ENCODE measurements at places on chromosomes 6 and 20.

GRCh38 chr6:29975561-29975907, 33.2 kb downstream of the HLA-A start:
- DNase-seq, result no peak

DNA sequence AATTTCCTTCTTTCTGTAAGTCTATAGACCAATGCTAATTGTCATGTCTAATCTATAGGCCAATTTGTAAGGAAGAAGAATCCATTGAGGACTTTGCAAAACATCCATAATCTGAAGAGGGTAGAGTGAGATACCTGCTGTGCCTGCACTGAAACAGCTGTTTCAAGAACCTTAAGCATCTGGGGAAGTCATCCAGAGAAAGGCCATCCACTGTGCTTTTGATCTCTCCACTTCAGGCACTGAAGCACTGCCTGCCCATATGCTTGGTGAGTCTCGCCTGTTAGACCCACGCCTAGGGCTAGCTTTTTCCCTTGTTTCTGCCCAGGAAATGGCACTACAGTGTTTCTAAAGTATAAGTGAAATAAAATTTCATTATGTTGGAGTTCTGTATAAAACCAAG, 921.8 kb upstream of the EPHA7 start:
- no peak for DNase-seq

- DNase-seq, result no peak
Observed at GRCh38 chr6:168892031-168892430, 361.6 kb downstream of the THBS2 start.

- DNase-seq, result no peak
Observed at GRCh38 chr6:129239825-129240491, 357.0 kb downstream of the LAMA2 start.

- DNase-seq, result no peak
Observed at GRCh38 chr6:135306166-135306565, 125.1 kb downstream of the MYB start.

DNA sequence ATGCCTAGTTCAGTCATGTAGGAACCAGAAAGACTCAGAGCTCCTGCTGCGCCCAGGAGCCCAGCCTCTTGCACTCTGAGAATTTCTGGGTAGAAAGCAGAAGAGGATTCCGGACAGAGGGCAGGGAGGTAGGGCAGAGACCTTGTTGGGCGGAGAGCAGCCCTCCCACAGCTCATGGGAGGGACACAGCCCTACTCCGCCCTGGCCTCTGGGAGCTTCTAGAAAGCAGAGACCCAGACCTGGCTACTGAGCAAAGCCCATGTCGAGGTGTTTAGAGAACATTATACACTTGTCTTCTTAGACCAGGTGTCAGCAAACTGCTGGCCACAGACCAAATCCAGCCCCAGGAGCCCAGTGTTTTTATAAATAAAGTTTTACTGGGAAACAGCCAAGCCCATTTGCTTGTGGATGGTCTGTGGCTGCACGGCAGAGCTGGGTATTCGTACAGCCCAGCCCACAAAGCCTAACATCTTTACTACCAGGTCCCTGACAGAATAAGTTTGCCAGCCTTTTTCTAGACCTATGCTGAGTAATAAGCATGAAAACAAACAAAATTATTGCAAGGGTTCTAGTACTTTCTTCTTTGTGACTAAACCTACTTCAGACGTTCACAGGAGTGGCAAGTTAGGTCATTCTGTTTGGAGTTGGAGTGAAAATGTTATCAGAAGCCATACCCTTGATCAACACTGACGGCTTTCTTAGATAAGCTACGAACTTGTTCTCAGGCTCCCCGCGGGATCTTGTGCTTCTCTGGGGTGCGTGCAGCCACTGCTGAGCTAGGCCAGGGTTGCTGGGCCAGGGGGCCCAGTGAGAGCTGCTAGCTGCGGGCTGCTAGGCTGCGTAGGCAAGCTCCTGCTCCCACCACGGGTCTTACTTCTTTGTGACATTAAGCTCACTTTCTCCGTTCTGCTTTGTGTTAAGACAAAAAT, 235.1 kb upstream of the FOXQ1 start:
- no peak for DNase-seq

DNA sequence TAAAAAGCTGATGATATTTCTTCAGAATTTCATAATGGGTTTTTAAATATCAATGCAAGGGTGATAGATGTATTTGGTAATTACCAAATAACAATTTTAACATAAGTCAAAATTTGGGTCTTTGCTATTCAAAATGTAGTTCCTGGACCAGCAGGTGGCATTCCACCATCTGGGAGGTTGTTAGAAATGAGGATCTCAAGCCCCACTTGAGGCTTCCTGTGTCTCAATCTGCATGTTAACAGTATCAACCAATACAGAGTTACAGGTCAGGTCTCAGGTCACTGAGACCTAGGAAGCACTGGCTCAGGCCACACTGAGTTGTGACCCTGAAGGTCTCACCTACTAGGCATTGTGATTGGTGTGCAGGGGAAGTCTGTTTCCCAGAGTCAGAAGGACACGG, 57.2 kb upstream of the MTRF1L start:
- DNase-seq, result no peak

- no peak for DNase-seq
Observed at GRCh38 chr6:53924277-53924676, 129.5 kb downstream of the LRRC1 start.

GRCh38 chr6:25239498-25239897, 39.7 kb upstream of the CARMIL1 start:
- no peak for DNase-seq

- peak; percentile 81 for DNase-seq
Observed at GRCh38 chr6:135667691-135668455, 170.3 kb upstream of the AHI1 start.

DNA sequence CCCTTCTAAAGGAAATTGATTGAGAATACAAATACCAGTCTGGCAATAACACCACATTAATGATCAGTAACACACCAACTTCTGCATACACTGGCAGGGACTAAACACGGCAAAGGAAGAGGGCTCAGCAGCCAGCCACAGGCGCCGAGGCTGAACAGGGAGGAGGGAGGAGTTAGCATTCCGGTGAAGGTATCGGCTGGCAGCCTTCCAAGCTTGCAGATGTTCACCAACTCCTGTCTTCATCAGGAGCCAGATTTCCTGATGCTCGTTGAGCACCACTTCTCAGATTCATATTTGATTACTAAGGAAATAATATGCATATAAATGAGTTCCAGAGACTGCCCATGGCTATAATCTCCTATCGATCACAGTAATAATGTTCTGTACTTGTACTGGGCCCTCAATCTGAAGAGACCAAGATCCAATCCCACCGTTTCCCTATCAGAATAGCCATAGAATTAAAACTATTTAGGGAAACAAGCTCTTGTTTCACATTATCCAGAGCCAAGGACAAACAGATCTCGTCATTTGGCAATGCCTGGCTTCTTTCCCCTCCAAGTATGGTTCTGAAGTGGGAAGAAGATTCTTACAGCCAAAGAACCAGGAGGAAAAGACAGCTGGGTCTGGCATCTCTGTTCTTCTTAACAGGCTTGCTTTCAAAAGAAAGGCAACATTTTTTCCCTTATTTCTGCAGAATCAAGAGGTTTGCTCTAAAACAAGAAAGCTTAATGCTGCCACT, 42.2 kb downstream of the GFOD1 start:
- DNase-seq, result peak; percentile 63

GRCh38 chr6:56927538-56928453, 27.1 kb upstream of the BEND6 start:
- DNase-seq, result peak; percentile 48

DNA sequence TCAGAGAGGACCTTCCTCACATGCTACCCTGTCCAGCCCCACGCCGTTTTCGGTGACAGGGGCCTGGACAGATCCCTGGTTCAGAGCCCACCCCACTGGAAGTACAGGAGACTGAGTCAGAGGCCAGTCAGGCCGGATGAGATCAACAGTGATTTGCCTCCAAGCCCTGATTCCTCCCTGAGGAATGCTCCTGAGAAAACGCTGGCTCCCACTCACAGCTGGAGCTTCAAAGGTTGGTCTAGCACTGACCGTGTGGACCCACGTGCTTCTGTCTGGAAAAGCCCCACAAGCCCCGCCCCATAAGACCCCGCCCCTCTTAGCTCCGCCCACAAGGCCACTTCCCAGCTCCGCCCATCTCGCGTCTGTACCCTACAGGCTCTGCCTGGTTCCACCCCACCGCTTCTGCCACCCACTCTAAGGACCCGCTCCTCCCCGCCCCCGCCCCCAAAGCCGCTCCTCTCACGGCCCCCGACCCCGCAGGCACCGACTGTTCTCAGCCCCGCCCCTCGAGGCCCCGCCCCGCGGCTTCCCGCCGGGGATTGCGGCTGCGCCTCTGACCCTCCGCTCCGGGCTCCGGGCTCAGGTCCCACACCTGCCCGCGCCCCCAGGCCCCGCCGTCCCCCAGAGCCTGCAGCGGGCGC, 64.9 kb upstream of the BHLHE23 start:
- peak; percentile 71 for DNase-seq

GRCh38 chr20:15927893-15928650, 645.2 kb downstream of the KIF16B start:
- no peak for DNase-seq

DNA sequence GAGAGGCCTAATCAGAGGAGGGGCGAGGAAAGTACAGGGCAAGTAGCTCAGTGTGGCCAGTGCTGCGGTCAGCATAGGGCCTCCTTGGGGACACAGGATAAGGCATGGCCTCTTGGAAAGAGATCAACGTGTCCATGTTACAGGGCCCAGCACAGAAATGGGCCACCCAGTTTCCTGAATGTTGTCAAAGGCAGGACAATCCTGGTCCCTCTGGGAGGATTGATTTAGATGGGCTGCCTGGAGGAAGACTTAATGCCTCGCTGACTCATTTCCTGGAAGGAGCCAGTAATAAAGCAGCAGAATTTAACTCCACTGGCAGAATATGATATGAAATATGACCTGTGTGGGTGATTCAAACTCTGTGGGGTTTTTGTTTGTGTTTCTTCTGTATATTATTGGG, 16.6 kb downstream of the DDO start:
- peak; percentile 14 for DNase-seq

DNA sequence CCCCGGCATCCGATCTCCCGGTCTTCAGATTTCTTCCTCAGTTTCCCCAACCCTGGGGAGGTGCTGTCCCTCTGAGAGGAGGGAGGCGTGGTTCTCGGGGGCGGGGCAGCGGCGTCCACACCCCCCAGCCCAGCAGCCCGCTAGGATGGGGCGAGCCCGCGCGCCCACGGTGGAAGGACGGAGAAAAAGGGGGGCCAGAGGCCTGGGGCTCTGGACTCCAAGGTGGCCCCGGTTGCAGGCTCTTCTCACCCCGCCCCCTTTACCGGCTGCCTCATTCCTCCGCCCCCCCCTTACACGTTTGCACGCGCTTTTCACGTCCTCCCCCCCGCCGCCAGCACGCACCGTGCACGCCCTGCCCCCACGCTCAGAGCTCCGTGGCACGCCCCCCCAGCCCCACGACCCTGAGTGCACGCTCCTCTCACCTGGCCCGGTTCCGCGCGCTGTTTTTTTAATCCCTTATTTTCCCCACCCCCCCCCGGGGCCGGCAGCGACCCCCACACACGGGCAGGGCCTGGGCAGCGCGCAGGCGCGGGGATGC, 402 bp downstream of the ZBTB12 start:
- DNase-seq, result peak; percentile 47

DNA sequence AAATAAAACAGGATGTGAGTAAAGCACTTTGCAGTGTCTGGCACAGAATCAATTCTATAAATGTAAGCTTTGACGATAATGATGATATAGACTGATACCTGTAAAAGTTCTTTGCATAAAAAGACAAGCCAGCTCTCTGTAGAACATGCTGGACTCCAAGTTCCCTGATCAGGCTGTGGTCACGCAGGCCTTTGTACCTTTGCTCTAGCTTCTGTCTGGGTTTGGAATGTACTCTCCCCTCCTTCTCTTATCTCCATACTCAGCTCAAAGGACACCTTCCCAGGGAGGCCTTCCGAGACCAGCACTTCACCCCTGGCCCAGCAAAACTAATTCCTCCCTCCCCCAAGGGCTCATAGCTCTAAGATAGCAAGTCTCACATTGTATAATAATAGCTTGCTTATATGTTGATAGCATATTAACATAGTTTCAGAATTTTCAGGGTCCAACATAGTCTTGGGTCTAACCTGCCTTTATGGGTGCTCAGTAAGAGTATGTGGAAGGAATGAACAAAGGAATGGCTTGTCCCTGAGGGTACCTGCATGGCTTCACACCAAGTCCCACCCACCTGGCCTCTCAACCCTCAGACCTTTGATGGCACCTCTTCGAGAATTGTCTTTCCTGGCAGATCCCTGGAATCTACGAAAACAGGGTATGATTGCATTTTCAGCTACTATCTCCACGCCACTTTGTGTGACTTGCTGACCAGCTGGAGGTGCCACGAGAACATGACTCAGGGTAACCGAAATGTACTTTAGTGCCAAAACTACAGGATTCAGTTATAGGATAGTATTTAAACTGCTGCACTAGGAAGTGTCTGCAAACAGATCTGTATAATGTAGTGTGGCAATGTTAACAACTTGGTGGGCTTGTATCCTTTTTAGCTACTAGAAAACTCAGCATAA, 41.7 kb upstream of the PIM1 start:
- DNase-seq, result no peak

- DNase-seq, result no peak
Observed at GRCh38 chr20:19407736-19408135, 195.3 kb downstream of the SLC24A3 start.

DNA sequence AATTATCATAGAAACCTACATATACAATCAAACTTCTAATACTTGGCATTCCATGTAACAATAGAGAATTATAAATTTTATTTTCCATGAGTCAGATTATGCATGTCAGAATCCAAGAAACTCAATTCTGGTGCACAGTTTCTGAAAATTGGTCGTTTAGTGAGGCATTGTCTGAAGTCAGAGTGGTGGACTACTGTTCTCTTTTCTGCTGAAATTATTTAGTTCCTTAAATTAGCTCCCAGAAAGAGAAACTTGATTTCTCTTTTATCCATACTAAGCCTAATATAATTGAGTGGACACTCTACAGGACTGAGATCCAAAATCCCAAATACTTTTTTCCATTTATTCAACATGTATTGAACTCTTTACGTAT, 265.5 kb downstream of the ALDH8A1 start:
- no peak for DNase-seq

GRCh38 chr20:47989957-47990356, 204.7 kb upstream of the SULF2 start:
- DNase-seq, result no peak

GRCh38 chr20:47224300-47224791, 132.2 kb downstream of the ZMYND8 start:
- no peak for DNase-seq

- peak; percentile 72 for DNase-seq
Observed at GRCh38 chr6:41602864-41603608, 35.2 kb upstream of the MDFI start.

DNA sequence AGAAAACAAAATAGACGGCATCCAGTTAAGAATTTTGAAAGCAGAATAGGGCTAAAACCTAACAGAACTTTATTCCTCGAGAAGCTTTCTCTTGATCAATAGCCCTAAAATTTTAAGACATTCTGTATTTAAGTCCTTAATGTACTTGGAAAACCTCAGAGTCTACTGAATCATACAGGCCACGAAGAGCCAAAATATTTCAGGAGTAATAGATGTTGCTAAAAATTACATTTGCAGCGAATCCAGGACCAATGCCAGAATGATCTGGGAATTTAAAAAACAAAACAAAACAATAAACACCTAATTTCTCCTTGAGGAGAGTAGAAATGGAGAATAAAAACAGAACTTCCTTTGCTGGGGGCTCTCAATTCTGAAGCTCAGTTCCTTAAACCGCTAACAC, 23.3 kb downstream of the ATXN1 start:
- DNase-seq, result no peak

GRCh38 chr20:38957915-38958485, 4.1 kb upstream of the DHX35 start:
- DNase-seq, result no peak
